ENCODE measurements at places on chromosomes 4 and X.

DNA sequence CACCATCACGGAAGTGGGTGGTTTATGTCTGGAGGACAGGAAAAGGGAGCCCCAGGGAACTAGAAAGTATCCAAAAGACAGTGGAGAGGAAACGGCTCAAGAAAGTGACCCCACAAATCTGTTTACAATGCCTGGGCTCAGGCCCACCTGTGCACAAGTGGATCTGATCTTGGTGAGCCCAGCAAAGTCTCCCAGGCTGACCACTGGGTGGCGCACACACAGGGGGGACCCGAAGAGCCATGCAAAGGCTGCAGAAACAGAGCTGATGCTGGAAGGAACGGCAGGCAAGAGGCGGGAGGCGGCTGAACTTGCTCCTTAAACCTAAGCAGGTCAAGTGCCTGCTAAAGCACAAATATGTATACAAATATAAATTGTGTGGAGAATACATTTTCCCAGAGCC lies 9.6 kb downstream of the HAUS7 start:
- no peak for DNase-seq

DNA sequence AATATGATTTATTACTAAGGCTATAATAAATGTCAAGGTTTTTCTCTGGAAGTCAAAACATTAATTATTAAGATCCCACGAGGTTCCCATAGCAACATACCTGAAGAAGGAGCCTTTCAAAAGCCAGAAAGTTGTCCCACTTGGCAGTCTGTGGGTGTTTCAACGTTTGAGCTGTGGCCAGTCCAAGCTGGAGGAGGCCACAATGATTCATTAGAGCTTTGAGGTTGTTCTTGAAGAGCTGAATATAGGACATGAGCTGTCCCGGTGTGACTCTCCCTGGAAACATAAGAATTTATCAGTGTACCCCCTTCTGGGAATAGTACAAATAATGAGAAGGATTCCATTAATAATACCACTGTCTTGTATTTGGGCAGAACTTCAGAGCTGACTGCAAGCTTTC lies 92.1 kb downstream of the SCFD2 start:
- no peak for DNase-seq

DNA sequence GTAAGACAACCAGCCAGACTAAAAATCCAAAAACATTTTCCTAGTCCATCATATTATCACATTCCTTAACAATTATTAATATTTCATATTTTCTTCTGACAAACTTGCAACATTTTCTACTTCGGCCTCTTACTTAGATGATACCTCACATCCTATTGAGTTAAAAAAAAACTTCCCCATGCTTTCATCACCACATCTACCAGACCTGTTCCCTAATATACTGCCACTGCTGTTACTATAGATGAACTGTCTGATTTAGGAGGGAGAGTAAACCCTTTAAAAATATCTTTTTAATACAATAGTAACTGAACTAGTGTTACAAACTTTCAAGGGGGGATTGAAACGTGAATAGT lies 1.5 kb downstream of the FAM200B start:
- no peak for DNase-seq

GRCh38 chrX:148049441-148049840 lies 68.3 kb downstream of the FMR1NB start:
- DNase-seq = no peak

DNA sequence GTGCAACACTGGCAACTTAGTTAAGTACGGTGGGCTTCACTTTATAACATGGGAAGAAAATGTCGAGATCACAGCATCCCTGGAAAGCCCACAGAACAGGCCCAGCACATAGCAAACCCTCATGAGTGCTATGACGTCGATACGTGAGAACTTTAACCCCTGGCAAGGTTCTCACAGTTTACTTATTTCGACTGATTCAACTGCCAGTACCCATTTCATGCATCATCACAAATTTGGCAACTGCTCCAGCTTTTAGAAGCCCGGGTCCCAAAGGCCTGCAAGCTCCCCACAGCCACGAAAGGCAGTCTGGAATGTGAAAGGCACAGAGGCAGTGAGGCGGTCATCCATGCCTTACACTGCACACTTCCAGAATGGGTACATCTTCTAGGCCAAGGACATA lies 41.2 kb downstream of the RELL1 start:
- DNase-seq = no peak

DNA sequence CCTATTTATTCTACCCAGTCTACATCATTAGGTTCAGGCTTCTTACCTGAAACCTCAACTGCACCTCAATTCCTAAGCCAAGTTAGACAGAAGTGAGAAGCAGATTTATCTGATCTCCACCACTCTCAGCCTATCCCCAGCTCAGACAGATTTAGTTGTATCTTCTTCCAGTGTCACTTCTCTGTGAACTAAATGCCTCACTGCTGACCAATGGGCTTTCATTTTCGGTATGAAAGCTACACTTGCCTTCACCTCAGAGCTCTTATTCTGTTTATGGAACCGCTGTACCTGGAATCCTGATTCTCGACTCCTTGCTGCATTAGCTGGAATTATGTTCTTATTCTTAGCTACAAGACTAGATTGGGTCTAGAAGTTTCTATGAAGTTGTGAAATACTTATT lies 833.2 kb downstream of the CCSER1 start:
- DNase-seq = no peak

DNA sequence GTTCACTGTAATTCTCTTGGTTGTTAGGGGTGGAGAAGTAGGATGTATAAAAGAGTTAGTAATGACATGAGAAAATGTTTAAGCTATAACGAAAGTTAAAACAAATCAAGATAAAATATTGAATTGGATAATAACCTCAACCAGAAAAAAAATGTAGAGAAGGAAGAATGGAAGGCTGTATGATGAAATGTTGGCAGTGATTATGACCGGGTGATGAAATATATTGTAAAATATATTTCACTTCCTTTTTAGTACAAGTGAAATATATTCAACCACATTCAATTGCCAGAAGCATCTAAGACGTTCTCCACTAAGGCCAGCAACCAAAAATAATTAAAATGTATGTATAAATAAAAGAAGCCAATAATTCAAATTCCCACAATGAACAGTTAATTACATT lies 309.3 kb upstream of the FGF13 start:
- DNase-seq = no peak

DNA sequence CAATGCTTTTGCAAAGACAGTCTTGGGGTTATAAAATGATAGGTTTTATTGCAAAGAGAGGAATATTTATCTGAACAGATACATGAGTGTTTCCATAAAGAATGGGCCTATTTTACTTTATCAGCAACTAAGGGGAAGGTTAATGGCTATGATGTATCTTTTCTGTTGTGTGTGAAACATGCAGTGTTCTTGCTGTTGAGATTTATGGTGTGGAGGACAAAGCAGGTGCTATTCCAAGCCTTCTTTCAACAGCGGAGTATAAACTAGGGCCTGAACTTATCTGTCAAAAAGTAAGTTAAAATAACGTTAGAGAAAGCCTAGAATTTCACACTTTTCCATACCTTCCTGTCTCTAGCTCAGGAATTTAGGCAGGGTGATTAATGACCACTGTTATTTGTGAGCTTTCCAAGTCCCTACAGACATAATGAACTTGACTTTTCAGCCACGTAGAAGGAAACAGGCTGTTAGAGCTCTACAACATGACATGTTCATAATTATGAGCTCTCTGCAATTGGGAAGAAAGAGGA lies 411.4 kb downstream of the IL1RAPL1 start:
- no peak for DNase-seq

GRCh38 chr4:172601195-172601594 lies 567.4 kb upstream of the GALNT7 start:
- DNase-seq = no peak

DNA sequence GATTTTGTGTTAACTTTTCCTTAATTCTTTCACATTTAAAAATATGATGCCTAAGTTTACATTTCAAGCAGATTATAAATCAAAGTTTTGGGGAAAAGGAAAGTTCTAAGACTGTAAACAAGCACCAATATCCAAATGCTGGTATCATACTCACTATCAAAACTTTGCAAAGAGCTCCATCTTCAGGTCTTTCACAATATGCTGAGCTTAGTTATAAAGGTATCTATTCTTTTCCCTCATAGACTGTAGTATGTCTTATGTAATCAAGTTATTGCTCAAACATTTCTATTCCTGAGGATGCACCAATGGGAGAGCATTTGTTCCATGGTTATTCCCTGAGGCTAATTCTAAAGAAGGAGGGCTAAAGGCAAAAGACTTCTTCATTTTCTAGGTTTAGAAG lies 207.9 kb upstream of the FAM241A start:
- no peak for DNase-seq

Measured in forelimb muscle (tissue), 1 donor.